ENCODE measurements at places on chromosomes 11 and 22. TPM values are rescaled to one million over a fixed set of nuclear protein-coding genes. Genes with fewer than 3 reads are reported as not detected.

Gene CDON
- 8.4 TPM for total RNA-seq

- DNase-seq: no peak
- no peak overlapping the region for H3K4me3 ChIP-seq
- no peaks in the 10 kb centered on the region for H3K36me3 ChIP-seq
- no peaks in the 10 kb centered on the region for H3K27me3 ChIP-seq
- H3K27ac ChIP-seq: no peak overlapping the region
These were observed 330.3 kb downstream of the C11orf87 start for GRCh38 chr11:109752212-109752825.

- no peaks in the 10 kb centered on the region for H3K27me3 ChIP-seq
- H3K36me3 ChIP-seq: no peaks in the 10 kb centered on the region
- no peak for DNase-seq
- no peak overlapping the region for H3K4me3 ChIP-seq
- H3K4me1 ChIP-seq: peaks cover 46% of the 10 kb centered on the region
- H3K27ac ChIP-seq: no peak overlapping the region
These were observed 8.7 kb downstream of the CCDC83 start for GRCh38 chr11:85863855-85864254.

Gene NXPE2
- total RNA-seq: not detected

Gene C1QTNF5
- total RNA-seq: 0.77 TPM
